ENCODE measurements at places on chromosomes 4 and X. TPM values are rescaled to one million over a fixed set of nuclear protein-coding genes. Genes with fewer than 3 reads are reported as not detected.

GRCh38 chrX:65644621-65645289, 22.7 kb upstream of the MSN start:
- no peak for DNase-seq

DNA sequence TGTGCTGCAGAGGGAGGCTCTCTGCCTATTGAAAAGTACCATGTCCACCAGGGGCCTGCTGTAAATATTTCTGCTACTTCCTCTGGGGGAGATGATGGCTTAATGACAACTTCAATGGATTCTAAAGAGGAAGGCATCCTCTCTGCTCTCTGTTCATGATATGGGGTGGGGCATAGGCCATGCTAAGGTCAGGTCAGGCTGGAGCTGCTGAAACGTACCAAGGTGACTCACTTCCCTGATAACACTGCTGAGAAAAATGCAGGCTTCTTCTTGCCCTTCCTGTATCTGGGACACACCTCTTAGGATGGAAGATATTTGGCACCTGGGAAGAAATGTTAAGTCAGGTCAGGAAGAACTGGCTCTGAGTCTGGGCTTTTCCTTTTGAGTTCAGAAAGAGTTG, 31.5 kb downstream of the HS3ST1 start:
- DNase-seq, result peak; percentile 56

DNA sequence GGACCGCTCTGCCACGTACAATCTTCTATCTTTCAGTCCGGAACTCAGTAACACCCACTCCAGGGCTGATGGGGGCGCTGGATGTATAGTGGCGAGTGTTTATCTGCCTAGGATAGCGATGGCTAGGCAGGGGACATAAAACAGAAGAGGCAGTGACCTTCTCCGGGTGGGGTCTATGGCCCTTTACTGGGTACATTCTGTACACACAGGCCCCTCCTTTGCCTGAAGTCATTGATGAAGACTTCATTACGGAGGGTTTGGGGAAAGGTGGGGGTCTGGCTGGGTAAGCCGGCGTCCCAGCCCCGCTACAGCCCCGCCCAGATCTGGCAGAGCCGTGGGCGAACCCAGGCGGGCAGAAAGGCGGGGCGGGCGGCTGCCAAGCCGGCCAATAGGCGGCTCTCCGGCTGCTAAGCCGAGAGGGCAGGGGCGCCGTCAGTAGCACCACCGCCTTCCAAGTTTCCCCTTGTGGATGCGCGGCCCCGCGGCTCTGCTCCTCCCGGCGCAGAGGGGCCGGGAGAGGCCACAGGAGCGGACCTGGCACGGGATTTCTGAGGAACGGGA, at the start of gene CHST7:
TSS of gene CHST7 (plus strand) at position 435 of the 561 bp plus-strand sequence. CDS start 167 bp downstream, outside the sequence.
- DNase-seq, result peak; percentile 79

GRCh38 chr4:48902266-48902665, 4.3 kb downstream of the OCIAD2 start:
- DNase-seq, result peak; percentile 10

DNA sequence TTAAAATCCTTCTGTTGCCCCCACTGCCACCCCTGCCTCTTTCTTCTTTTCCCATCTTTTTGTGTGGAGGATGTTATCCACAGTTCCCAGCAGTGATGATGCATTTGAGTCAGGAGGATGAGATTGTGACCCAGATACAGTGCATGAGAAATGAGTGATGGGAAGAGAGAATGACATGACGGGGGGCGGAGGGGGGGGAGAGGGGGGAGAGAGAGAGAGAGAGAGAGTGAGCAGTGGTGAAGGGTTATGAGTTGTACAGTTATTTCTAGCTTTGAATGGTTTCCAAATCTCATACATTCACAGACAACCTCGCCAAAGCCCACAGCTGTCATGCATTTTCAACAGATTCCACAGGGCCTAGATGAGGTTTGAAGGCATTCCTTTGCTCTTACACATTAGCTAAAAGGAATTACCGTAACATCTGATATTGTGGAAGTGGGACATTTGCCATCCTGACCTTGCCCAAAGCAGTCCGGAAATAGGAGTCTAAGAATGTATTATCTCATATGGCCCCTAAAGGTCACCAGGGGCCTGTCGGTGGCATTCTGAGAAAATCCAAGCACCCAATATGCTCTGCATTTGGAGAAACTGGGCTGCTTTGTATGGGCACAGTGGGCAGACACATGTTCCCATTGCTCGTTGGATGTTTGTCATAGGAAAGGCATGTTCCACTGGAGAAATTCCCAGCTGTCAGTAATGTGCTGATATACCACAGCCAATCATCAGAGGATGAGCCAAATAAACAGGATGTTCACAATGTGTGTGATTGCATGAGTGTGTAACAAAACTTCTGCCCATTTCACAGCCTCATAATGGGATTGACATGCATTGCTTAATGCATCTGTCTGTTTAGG, 435.8 kb downstream of the SPRY1 start:
- DNase-seq, result peak; percentile 99

DNA sequence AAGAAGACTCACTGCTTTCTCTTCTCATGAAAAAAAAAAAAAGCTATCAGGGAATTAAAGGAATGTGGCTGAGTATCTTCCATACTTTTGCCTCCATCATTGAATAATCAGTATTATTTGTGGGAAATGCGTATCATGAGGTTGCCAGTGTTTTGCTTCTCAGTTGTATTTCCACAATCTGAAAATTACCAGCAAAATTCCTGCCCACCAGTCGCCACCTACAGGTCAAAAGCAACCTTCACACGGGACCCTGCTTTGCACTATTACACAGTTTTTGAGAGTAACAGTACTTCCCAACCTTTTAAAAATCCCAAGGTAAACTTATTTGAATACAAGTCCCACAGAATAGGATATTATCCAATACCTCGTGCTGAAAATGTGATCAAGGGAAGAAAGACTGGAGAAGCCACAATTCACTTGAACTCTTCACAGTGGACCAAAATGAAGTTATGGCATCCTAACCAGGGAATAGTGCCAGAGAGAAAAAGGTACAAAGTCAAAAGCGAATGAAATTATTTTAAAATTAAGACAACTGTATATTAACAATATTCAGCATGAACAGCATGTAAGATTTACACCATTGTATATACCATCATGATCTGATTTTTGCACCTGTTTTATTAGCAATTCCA, 30.4 kb downstream of the PGRMC1 start:
- DNase-seq, result peak; percentile 23

GRCh38 chrX:37847733-37848197, 394 bp upstream of the DYNLT3 start:
- DNase-seq, result no peak

DNA sequence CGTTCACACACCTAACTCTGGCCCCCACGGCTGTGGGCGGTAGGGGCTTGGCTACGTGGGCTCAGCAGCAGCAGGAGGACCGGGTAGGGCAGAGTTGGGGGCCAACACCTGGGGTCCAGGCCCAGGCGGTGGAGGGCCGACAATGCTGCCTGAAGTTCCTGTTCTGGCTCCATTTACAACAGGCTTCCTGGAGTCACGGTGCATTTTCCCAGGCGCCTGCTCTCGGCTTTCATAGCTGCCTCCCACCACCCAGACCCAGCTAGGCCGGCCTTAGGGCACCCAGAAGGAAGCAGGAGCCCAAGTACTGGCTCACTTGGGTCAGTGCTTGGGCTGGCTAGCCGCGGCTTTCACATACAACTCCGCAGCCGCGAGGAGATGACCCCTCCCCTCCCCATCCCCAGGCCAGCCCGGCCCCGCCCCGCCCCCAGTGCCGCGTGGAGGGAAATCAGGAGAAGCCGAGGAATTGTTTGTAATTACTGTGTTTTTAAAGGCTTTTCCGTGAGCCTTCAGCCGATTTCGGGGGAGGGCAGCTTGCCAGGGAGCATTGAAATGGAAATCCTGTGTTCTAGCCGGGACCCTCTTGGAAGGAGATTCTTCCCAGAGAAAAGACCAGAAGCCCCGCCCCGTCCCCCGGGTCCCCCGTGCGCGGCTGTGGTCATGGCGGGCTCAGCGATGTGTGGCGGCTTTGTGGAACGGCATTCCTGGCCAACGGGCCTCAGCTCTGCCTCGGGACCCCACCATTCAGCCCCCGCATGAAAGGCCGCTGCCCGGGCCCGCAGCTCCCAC, 28.5 kb downstream of the PJA1 start:
- peak; percentile 67 for DNase-seq

- peak; percentile 93 for DNase-seq
Observed at GRCh38 chr4:185209031-185209851, at the start of gene SNX25. TSS of gene SNX25 (plus strand) at chr4:185209598. CDS start at chr4:185209827, 229 bp downstream.

GRCh38 chr4:86921608-86922252, 13.1 kb upstream of the AFF1 start:
- peak; percentile 69 for DNase-seq

DNA sequence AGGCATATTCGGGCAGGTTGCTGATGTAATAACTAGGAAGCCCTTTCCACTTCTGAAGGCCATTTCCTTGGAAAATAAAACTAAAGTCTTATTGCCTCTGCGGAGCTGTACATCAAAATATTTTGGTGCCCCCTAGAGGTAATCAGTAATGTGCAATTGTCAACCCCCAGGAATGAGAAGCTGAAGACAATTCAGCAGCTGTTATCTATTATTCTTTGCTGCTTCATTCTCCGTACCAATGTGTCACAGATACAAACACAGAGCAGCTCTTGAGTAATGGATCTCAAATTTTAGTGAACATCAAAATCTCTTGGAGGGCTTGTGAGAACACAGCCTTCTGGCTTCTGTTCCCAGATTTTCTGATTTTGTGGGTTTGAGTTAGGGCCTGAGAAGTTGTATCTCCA, 3.5 kb upstream of the SLIT2 start:
- peak; percentile 74 for DNase-seq

- peak; percentile 46 for DNase-seq
Observed at GRCh38 chr4:88735564-88735963, 37.9 kb upstream of the NAP1L5 start.

Gene STK32B
- not detected for total RNA-seq

Gene AMTN
- total RNA-seq, result not detected

Gene SSX4B
- total RNA-seq, result not detected

Gene NKAP
- 8.3 TPM for total RNA-seq

Gene ZBTB49
- 9.2 TPM for total RNA-seq

Gene SPANXN3
- total RNA-seq, result not detected
